ENCODE measurements at places on chromosomes 5 and 9.

DNA sequence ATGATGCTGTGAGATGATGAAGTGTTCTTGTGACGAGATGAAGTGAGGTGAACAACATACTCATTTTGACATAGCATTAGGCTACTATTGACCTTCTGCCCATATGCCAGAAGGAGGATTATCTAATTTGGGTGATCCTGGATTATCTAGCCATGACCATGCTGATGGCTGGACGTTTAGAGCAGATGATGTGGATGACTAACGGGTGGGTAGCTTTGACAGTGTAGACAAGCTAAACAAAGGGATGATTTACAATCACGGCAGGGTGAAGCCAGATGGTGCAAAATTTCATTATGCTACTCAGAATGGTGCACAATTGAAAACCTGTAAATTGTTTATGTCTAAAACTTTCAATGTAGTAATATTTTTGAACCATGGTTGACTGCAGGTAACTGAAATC, 2403.4 kb upstream of the ACO1 start:
- no peak for DNase-seq

- DNase-seq, result no peak
Observed at GRCh38 chr5:148403344-148403743, 19.6 kb downstream of the FBXO38 start.

DNA sequence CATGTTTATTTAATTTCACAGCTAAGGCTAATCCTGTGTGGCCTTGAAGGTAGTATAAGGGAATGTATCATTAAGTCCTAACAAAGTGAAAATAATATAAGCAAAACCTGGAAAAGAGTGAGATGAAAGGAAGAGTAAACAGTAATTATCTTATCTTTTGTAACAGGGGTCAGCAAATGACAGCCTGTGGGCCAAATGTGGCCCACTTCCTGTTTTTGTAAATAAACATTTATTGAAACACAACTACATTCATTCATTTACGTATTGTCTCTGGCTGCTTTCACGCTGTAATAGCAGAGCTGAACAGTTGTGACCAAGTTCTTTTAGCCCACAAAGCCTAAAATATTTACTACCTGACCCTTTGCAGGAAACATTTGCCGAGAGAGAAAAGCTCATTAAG, 78.4 kb upstream of the HTR4 start:
- DNase-seq, result no peak

DNA sequence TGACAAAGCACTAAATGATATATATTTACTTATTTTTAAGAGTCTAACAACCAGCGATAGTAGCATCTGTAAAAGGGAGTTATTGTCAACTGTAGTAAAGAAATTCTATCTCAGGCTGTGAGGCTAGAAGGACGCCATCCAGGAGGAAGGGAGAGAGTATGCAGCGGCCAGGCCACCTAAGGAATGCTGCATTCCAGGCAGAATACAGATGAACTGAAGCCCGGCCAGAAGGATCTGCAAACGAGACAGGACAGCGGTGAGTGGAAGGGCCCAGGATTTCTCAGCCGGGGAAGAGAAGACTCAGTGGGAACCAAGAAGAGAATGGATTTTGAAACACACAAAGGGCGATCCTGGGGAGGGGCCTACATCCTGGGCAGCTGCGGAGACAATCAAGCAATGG, 7.4 kb downstream of the RETREG1 start:
- DNase-seq, result no peak

GRCh38 chr5:4977416-4978110, 162.6 kb upstream of the ADAMTS16 start:
- no peak for DNase-seq

- no peak for DNase-seq
Observed at GRCh38 chr5:17720071-17720470, 85.8 kb downstream of the TAF11L14 start.

DNA sequence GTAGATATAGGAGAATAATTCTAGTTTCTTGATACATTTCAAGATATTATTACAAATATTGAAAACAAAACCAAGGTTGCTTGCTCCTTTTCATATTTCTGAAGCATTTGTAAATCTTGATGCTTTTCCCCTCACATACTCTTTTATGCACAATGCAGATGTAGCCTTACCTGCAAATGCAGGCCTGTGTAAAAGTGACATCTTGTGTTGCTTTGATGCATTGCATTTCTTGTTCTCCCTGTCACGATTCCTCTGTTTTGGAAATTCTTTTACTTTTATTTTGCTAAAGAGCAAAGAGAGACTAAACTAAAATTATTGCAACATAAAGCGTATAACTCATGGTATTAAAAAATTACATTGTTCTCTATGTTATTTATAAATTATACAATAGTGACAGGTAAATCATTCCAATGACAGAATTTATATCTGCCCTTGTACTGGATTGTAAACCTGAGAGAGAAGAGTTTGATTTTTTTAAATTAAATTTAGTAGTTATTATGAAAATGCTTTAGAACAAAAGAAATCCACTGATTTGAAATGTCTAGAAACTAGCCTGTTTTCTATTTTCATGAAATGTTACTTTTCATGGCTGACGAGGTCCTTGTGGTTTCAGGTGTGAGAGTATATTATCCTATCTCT, 970.0 kb downstream of the MAT2B start:
- DNase-seq, result peak; percentile 26

GRCh38 chr9:81676395-81676794, 13.0 kb downstream of the TLE1 start:
- DNase-seq, result no peak

- DNase-seq, result no peak
Observed at GRCh38 chr9:125884218-125884595, 137.0 kb downstream of the PBX3 start.

DNA sequence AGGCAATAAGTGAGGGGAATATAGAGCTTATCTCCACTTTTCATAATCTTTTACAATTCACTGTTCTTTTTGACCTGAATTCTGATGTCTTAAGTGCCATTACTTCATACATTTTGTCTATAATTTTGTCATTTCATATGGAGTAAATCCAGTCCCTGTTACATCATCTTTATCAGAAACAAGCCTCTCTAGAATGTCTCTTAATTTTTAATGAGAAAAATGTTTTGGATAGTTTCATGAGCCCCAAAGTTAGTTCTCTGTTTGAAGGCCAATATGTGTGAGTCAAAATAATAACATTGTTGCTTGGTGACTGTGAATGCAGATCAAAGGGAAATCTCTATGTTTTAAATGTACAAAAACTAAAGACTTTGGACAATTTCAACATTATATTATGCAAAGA, 329.6 kb upstream of the ARRDC3 start:
- no peak for DNase-seq

DNA sequence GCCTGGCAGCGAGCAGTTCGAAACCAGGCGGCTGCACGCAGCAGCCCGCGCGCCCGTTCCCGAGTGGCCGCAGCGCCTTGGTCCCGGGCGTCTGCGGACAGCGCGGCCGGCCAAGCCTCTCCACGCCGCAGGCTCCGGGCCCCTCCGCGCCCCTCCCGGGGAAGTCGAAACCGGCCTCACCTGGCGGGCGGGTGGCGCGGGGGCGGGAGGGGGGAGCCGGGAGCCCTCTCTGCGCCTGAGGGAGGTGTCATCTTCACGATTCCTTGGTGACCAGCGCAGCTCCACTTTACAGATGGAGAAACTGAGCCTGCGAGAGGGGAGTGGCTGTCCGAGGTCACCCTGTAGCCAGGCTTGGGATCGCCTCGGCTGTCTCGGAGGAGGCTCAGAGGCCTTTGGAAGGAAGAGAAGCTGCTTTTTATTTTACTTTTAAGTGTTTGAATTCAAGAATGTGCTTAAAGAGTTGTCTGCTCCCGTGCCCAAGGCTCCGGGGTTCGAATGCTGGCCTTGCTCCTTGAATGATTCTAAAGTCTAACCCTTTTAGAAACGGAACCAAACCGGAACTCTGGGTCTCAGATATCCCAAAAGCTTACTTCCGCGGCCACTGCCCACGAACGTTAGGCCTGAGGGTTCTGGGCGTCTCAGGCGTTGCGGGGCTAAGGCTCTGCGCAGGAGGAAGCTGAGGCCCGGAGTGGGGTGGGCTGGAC, 662 bp downstream of the SUSD3 start:
- DNase-seq, result no peak

DNA sequence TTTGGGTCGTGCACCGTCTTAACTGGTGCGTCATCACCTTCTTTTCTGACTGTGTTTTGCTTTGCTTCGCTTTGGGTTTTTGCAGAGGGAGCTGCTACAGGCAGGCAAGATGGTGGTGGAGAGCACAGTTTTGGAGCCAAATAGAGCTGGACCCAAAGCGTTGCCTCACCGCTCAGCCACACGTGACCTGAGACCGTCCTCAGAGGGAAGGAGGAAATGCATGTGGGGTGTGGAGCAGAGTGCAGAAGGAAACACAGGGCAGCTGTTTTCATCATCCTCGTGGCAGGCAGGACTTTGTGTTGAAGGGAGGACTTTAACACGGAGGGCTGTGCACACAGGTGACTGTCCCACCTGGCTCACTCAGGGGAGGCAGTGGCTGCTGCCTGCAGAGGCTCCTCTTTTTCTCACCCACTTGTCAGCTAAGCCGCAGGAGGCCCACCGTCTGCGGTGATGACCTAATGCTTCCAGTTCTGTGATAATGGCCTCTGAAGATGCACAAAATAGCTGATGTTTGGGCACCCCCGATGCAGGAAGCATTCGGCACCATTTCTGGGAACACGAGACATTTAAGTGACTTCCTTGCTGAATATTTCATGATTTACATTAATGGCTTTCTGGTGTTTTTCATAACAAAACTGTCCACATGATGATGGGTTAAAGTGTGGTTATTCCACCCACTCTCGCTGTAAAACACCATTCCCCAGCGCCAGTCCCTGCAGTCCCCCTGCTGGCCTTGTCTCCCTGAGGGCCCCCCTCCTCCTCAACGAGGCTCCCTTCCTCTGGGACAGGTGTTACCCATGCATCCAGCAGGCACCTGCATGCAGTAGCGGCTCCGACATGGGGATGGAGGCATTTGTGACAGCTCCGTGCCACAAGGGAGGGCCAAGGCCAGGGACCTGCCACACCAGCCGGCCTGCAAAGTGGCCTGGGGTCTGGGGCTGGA, 12.4 kb upstream of the UBAC1 start:
- DNase-seq, result no peak

- no peak for DNase-seq
Observed at GRCh38 chr5:31449174-31449573, 82.7 kb downstream of the DROSHA start.

DNA sequence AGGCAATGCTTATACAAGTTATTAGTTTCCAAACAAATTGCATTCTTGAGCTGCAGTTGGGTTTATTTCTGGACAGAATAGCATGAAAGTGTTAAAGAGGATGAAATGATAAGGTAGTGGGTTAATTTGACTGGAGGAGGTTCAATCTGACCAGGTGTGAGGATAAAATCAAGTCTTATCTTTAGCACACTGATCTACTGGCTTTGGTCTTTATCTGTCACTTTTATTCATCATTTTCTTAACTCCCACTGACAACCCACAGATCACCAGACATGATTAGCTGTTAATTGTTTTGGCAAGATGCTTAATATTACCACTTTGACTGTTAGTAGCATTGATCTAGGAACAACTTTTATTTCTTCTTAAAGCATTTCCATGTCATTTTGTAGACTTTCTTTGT, 74.4 kb upstream of the CNTLN start:
- no peak for DNase-seq

- no peak for DNase-seq
Observed at GRCh38 chr9:23322392-23322791, 503.6 kb downstream of the ELAVL2 start.

DNA sequence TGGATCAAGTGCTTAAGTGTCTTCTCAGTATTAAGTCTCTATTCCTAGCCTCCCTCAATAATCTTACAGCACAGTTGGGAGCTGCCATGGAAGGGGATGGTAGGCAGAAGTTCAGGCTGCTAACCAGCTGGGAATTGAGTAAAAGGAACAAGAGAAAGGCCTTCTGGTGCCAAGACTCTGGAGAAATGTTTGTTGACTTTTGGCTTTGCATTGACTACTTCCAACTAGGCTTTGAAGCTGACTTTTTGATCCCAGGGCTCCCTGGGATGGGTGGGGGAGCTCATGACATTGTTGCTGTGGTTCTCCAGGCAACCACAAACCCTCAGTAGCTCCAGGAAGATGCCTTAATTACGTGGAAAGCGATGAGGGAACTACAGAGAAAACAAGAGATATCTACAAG, 85.2 kb upstream of the HTR4 start:
- DNase-seq, result no peak

GRCh38 chr9:99824378-99825171, 2.9 kb downstream of the NR4A3 start:
- DNase-seq, result peak; percentile 8

GRCh38 chr5:91332267-91333045, 50.7 kb downstream of the ARRDC3 start:
- peak; percentile 76 for DNase-seq

DNA sequence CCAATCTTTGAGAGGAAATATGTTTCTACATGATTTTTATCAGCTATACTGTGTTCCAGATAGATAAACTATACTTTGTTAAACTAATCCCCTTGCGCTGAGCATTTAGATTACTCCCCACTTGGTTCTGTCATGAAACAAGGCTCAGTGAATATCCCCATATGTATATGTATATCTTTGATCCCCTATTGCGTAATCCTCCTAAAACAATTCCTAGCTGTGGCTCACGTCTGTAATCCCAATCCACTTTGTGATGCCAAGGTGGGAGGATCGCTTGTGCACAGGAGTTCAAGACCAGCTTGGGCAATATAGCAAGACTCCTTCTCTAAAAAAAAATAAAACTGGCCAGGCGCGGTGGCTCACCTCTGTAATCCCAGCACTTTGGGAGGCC, 2.7 kb downstream of the PHYHD1 start:
- DNase-seq, result no peak

DNA sequence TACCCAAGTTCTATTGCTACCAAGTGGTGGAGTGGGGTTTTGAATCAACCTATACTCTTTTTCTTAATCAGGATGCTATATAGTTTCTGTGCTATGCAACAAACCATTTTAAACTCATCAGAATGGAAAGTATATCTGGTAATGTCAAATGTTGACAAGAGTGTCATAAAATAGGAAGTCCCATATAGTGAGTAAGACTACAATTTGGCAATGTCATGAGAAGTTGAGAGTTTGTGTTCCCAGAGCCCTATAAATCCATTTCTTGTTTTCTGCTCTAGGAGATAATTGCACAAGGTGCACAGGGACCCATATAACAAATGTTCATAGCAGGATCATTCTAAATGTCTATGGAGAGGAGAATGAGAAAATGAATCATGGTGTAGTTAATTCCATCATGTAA, 109.8 kb upstream of the TXNDC8 start:
- DNase-seq, result no peak

- no peak for DNase-seq
Observed at GRCh38 chr9:89365532-89365912, 47.2 kb downstream of the SECISBP2 start.

DNA sequence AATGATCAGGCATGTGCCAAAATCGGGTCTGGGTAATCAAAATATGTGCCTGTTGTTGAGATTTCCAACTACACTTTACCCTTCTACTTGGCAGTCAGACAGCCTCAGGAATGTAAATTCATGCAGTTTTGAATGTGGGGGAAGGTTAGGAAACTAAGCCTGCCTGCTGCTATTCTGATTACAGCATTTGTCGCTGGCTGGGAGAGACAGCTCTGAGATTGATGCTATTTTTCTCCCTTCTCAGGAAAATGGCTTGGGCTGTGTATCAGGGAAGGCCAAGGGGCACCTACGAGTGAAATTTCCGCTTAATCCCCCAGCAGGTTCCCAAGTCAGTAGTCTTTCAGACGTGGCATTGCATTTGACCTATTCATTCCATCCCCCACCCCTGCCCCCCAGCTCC, 3.6 kb upstream of the RGS7BP start:
- DNase-seq, result no peak

- no peak for DNase-seq
Observed at GRCh38 chr9:26893030-26893676, 551 bp upstream of the CAAP1 start.
